ENCODE measurements at places on chromosomes 11 and 22.

DNA sequence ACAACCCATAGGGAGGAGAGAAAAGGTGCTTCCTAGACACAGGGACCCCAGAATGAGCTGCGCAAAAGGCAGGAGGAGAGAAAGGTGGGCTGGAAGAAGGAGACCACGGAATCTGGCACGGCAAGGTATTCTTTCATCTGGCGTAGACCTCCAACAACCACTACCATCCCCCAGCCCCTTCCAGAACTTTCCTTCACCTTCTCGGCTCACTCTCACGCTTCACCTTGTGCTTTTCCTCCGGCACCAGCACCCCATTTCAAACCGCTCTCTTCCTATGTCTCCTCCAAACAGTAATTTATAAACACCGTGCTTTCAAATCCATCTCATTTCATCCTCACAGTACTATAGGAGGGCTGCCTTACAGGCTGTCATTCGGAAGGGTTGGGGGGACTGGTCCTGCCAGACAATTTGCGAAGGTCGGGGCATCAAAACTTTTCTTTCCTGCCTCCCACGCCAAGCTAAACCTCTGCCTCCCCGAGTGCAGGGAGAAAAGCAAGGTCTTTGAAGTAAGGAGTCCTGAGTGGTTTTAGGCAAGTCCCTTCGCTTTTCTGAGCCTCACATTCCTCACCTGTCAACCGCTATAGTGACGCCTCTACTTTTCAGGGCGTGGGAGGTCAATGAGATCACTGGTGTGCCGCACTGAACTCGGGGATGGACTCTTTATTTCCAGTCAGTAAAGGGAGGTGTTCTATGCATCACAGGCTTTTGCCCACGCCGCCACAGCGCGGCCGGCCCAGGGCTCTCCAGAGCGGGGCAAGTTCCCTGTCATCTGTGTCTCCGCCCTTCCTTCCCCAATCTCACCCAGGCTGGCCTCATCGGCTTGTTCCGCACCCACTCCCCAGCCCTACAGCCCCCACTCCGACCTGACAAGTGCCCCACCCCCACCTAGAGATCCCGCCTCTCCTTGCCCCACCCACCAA, 800 bp downstream of the KCTD21 start:
- DNase-seq, result no peak

DNA sequence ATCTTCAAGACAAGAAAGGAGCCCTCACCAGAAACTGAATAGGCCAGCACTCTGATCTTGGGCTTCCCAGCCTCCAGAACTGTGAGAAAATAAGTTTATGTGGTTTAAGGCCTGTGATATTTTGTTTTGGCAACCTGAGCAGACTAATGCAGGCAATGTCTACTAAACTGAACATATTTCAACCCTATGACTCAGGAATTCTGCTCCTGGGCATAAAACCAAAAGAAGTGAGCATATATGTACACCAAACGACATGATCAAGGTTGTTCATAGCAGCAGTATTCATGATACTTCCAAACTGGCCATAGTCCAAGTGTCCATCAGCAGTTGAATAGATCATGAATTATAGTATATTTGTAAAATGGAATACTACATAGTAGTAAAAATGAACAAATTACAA, 29.0 kb downstream of the CSNK2A3 start:
- no peak for DNase-seq

DNA sequence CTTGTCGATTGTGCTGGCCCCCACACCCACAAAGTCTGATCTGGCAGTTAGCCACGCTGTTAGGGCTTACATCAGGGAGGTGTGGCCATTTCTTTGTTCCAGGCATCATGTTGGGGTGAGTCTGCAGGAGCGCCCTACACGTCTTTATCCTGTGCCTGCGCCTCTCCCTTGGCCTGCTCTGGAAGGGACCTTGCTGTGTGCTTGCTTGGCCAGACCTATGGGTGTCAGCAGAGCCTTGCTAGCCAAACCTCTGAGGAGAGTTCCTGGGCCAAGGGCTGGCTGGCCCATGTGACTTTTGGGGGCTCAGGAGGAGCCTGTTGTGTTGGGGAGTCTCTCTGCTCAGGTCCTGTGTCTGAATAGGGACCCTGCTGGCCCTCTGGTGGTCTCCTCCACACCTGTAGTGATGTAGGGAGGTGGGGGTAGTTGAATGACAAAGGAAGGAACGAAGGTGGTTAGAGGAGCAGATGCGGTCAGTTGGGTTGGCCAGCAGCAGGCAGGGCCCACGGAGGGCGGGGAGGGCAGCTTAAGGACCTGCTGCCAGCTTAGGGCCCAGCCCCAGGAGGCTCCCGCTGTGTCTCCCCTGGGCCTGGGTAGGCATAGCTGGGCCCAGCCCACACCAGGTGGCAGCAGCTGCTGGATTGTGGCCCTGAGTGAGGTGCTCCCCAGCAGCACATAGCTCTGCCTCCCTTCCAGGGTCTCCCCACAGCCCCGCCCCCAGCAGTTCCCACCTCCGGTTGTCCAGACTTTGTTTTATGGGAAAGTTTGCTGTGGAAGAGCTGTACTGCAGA, 7.9 kb downstream of the PPIL2 start:
- DNase-seq, result no peak

GRCh38 chr11:123628936-123629683, 25.3 kb downstream of the SCN3B start:
- no peak for DNase-seq

DNA sequence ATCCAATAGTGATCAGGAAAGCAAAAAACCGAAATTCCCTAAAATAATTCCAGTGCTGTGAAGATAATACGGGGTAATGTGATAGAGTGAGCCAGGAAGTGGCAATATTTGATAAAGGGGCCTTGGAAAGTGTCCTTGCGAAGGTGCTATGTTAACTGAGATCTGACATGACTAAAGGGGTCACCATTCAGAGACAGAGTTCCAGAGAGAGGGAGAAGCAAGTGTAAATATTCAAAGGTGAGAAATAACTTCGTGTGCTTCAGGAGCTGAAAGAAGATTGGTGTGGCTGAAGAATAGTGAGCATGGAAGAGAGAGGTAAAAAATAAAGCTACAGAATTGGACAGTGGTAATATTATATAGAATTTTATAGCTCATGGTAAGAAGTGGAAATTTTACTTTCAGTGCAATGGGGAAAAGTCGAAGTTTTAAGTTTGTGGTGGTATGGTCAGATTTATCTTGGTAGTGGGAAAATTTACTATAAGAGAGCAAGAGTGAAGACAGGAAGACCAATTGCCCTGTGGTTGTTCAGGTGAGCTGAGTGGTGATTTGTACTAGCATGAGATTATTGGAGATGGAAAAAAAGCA, 164.5 kb downstream of the JRKL start:
- DNase-seq, result no peak

DNA sequence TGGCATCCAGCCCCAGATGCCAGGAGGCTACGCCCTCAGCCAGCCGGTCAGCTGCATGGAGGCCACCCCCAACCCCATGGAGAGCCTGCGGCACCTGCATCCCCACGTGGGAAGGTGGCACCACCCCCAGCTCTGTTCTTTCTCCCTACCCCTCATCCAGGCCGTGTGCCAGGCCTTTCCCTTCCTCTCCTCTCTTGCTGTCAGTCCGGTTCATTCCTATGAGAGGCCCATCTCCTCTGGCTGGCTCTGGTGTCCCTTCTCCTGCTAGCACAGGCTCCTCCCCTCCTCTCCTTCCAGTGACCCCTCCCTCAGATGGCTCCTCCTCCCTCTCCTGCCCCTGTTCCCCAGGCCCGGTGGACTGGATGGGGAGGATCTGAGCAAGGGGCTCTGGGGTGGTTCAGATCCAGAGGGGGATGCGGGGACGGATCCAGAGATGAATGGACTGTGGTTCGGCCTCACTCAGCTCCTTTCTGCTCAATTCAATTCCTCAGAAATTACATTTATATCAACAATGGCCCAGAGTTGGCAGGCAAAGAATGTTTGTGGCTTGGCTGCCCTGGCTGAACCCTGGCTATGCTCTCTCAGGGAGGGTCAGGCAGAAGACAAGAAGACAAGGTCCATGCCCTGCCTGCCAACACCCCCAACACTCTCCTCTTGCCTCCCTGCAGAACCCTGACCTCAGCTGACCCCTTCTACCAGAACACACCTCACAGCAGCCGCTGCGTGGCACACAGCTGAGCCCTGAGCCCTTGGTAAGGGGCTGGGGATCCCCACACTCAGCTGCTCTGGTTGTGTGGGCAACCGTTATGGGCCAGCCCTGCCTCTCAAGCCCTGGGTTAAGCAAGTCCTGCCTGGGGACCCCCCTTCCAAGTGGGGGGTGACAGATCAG, 18.5 kb upstream of the LRRC10B start:
- no peak for DNase-seq

DNA sequence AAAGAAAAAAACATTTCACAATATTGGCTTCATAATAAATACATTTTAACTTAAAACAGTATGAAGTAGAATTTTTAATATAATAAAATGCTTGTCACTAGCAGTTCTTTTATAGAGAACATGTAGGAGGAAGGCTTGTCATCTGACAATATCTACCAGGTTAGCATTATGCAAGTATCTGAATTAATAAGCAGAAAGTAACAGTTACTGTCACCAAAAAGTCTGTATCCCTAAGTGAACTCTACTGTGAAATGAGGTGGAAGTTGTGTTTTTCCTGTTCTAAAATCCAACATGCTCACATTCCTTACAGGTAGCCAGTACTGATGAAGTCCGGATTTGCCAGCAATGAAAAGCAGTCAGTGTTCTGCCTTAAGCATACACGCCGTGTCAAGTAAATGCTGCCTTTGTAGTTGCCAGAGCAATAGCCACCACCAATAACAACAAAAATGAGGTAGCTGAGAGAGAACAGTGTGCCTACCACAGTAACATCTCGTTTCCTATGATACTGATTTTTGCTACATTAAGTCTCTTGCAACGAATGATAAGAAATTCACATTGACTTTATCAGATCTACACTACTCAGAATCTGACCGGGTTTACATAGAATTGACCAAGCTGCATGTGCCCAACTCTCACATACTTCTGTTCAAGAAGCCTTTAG, 95.5 kb downstream of the SIK3 start:
- peak; percentile 69 for DNase-seq

DNA sequence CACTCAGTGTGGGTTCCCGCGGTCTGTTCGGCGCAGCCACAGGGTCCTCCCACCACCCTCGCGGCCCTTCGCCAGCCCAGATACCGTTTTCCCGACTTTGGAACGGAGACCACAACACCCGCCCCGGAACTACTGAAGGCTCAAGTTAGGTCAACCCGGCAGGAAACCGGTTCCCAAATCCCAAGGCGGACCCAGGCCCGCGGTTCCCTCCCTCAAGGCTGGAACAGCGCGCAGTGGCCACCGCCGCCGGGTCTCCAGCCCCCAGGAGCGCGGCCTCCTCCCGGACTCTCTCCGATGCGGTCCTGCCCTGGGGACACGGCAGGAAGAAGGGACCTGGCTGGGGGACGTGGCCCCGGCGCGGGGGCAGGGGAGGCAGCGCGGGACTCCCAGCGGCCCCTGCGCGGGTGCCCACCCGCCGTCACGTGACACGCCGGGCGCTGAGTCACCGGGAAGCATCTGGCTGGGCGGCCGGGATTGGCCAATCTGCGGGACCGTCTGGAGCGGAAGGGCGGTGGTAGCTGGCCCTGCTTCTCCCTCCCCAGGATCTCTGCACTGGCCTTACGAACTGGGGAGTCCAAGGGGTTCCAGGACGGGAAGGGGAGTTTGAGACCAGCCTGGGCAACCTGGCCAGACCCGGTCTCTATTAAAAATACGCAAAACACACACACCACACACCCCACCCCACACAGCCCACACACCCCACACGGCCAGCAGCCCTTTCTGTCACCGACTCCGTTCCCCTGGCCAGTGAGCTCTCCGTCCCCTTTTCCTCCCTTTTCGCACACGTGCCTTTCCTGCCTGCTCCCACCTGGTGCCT, 21.5 kb upstream of the MALAT1 start:
- peak; percentile 97 for DNase-seq

- no peak for DNase-seq
These were observed 254.4 kb downstream of the BRD1 start for GRCh38 chr22:49573109-49573765.

- no peak for DNase-seq
These were observed 2.4 kb upstream of the TTC36 start for GRCh38 chr11:118524757-118525470.

GRCh38 chr22:37860796-37861421, 11.7 kb downstream of the EIF3L start:
- DNase-seq, result no peak

- no peak for DNase-seq
These were observed 212.3 kb upstream of the DDI1 start for GRCh38 chr11:103824116-103824515.

DNA sequence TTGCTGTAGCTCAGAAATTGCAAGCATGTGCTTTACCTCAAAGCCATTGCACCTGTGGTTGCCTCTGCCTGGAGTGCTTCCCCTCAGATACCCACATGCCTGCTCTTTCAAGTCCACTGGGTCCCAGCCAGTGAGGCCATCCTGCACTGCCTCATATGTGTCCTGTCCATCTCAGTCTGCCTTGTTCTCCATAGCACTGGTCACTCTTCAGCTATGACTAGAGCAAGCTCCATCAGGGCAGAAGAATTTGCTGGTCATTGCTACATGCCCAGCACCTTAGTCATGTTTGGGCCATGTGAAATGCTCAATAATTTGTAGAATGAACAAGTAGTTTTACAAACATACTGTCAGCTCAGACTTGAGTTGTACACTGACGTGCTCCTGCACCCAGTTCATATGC, 64.4 kb upstream of the HORMAD2 start:
- no peak for DNase-seq

DNA sequence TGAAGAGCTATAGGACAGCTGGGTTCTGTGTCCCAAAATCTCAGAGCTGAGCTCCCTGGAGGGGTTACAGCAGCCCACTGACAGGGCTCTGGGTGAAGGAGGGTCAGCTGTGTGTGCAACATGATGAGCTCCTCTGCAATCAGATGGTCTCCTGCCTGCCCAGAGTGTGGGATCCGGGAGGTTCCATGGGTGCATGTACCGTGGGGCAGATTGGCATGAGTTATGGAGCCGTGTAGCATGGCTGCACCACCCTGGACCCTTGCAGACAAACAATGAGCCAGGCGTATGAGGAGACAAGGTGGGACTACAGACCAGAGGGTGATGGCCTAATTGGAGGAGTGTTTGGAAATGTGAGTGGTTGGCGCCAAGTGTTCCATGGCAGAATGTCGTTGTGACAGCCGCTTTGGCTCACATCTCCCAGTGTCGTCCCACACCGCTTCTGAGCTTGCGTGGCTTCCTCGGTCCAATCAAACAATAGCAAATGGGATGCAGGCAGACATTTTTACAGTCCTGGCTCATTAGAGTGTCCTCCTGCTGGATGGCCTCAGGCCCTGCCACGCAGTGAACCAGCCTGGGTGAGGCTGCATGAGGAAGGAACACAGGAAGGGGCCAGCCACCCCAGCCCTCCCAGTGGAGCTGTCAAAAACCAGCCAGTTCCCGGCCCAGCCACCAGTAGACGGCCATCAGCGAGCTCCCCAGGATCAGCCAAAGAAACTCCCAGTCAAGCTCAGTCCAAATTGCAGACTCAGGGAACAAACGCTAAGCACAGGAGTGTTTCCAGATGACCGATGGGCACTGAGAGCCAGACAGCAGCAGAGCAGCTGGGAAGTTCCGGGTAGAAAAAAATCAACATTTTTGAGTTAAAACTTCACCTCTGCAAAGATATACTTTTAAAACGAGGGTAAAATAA, 1066.9 kb downstream of the BRD1 start:
- no peak for DNase-seq

- no peak for DNase-seq
These were observed 1641.1 kb downstream of the FAM181B start for GRCh38 chr11:81092522-81092921.
